ENCODE measurements at places on chromosomes 1 and 21.

- no peaks in the 10 kb centered on the region for H3K27me3 ChIP-seq
- H3K36me3 ChIP-seq: no peaks in the 10 kb centered on the region
- DNase-seq: no peak
- no peaks in the 10 kb centered on the region for H3K4me1 ChIP-seq
Measured at GRCh38 chr1:96338622-96339021, 383.0 kb upstream of the PTBP2 start.

GRCh38 chr1:56539520-56539931, 39.8 kb downstream of the PLPP3 start:
- no peak overlapping the region for H3K4me3 ChIP-seq
- H3K4me1 ChIP-seq: no peaks in the 10 kb centered on the region
- no peak for DNase-seq
- peaks cover 1% of the 10 kb centered on the region for H3K27me3 ChIP-seq
- H3K27ac ChIP-seq: no peak overlapping the region
- no peaks in the 10 kb centered on the region for H3K36me3 ChIP-seq

DNA sequence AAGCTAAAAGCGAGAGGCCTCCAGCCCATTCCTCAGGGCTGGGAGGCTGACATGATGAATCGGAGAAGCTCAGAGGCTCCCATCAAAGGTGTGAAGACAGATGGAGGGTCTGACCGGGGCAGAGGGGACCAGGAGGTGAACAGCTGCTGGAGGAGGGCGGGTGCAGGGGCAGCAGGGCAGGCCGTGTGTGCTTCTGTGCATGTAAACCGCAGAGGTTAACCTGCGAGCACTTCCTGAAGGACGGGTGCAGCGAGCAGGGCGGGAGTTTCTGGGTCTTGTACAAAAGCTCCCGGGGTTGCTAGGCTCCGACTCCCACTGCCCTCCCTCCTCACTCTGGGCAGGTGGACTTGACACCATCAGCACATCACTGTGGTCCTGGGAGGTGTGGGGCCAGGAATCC, 75.2 kb downstream of the PAX7 start:
- no peak for DNase-seq
- no peak overlapping the region for H3K27ac ChIP-seq
- H3K36me3 ChIP-seq: no peaks in the 10 kb centered on the region
- no peaks in the 10 kb centered on the region for H3K4me1 ChIP-seq

- no peaks in the 10 kb centered on the region for H3K36me3 ChIP-seq
- no peak overlapping the region for H3K4me3 ChIP-seq
- no peaks in the 10 kb centered on the region for H3K27me3 ChIP-seq
- no peaks in the 10 kb centered on the region for H3K4me1 ChIP-seq
- DNase-seq: no peak
Measured at GRCh38 chr21:21968810-21969209, 970.6 kb downstream of the NCAM2 start.

DNA sequence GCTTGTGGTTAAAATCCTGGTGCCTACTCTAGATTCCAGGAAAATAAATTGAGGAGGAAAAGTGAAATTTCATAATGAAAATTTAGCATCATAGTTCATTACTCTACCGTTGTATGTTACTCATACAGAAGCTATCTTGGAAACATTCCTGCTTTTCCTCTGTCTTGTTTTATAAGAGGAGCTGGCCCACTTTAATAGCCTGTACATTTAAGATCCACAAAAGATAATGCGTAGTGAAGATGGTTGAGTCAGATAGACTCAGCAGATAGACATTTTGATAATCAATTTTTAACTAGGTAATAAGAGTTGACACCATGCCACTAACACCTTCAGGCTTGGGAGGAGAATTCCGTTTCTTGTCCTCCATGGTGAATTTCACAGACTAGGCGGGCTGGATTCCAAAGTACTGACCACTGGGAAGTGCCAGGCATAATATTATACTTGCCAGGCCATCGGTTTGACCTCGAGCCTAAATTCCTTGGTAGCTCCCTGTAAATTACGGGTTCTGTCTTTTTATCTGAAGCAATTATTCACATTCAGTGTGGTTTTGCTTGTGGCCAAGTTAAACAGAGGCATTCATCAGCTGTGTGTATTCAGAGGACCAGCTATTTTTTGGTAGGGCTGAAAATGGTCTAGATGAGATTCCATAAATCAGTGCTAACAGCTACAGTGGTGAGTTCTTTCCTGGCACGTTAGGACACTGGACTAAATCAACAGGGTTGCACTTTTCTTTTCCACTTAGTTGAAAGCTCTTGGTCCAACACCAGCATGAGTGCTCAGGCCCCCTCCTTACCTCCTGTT, 111.9 kb upstream of the KAZN start:
- no peak overlapping the region for H3K4me3 ChIP-seq
- peaks cover 7% of the 10 kb centered on the region for H3K27me3 ChIP-seq
- no peaks in the 10 kb centered on the region for H3K36me3 ChIP-seq
- H3K4me1 ChIP-seq: no peaks in the 10 kb centered on the region
- no peak for DNase-seq

- H3K36me3 ChIP-seq: no peaks in the 10 kb centered on the region
- H3K27ac ChIP-seq: peak overlapping the region; percentile 46
- DNase-seq: peak; percentile 7
- no peaks in the 10 kb centered on the region for H3K4me1 ChIP-seq
Measured at GRCh38 chr1:143735764-143736461, 235.9 kb downstream of the FAM72C start.

GRCh38 chr1:2544875-2545640, 11.1 kb upstream of the TNFRSF14 start:
- no peak overlapping the region for H3K4me3 ChIP-seq
- H3K36me3 ChIP-seq: no peaks in the 10 kb centered on the region
- DNase-seq: no peak

DNA sequence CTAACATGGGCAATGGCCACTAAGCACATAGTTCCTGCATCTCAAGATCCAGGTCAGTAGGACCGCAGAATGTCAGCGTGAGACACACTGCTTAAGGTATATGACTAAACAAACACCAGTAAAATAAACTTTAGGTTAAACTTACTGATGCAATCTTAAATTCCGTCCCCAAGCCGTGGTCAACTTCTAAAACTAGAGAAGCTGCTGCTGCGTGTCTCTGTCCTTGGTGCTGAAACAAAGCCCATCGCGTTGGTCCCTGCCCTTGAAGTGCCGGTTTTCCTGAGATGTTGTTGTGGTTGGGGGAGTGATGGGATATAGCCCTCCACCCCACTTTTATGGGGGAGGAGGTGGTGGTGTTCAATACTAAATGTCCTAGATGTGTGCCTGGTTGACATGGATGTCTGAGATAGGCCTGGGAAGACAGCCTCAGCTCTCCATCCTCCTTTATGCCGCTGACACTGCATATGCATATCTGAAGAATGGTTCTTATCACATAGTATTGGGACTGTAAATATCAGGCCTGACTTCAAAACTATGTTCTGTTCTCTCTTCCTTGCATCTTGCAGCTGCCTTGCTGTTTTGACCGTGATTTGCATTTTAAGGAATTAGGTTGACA, 72.0 kb upstream of the KCNA3 start:
- no peaks in the 10 kb centered on the region for H3K36me3 ChIP-seq
- peak; percentile 61 for DNase-seq
- no peak overlapping the region for H3K27ac ChIP-seq
- no peak overlapping the region for H3K4me3 ChIP-seq

DNA sequence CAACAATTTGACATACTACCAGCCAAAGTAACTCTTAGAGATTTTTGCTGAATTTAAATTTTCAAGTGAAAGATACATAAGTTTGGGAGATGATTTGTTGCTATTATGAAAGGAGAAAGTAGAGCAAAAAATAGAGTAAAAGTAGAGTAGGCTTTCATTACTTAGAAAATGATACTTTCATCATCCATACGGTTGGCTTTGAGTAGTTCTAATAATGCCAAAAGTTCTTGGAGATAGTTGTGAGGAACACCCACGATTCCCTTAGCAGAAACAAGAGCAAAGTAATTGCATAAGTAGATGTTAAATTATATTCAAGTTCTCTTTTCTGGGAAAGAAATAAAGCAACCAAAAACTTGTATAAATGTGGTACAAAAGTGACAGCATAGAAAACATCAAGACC, 95.0 kb upstream of the VAV3 start:
- peaks cover 4% of the 10 kb centered on the region for H3K36me3 ChIP-seq
- no peak overlapping the region for H3K27ac ChIP-seq
- peaks cover 12% of the 10 kb centered on the region for H3K4me1 ChIP-seq
- H3K27me3 ChIP-seq: no peaks in the 10 kb centered on the region

- no peak overlapping the region for H3K27ac ChIP-seq
- peaks cover 5% of the 10 kb centered on the region for H3K27me3 ChIP-seq
- H3K36me3 ChIP-seq: no peaks in the 10 kb centered on the region
- DNase-seq: no peak
Measured at GRCh38 chr1:116286541-116286971, 86.5 kb upstream of the ATP1A1 start.

GRCh38 chr1:152654110-152654509, 9.1 kb upstream of the LCE2D start:
- no peaks in the 10 kb centered on the region for H3K36me3 ChIP-seq
- peaks cover 14% of the 10 kb centered on the region for H3K27me3 ChIP-seq
- H3K4me1 ChIP-seq: peaks cover 3% of the 10 kb centered on the region
- H3K27ac ChIP-seq: no peak overlapping the region
- peak; percentile 62 for DNase-seq
- no peak overlapping the region for H3K4me3 ChIP-seq

DNA sequence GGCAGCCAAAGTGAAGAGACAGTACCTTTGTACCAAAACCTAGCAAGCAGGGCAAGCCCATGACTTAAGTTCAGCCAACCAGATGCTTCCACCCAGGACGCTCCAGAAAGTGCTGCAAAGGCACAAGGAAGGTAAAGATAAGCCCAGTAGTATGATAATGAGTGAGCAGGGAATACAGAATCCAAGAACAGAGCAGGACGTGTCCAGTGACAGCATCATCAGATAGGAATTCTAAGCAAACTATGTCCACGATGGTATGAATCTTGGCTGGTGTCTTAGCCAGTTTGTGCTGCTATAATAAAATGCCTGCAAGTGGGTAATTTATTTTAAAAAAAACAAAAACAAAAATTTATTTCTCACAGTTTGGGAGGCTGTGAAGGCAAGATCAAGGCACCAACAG, 13.6 kb downstream of the GJA4 start:
- H3K4me1 ChIP-seq: no peaks in the 10 kb centered on the region
- H3K4me3 ChIP-seq: no peak overlapping the region
- no peak for DNase-seq
- H3K27me3 ChIP-seq: no peaks in the 10 kb centered on the region
- H3K27ac ChIP-seq: no peak overlapping the region

- DNase-seq: no peak
- H3K4me3 ChIP-seq: no peak overlapping the region
- H3K27ac ChIP-seq: no peak overlapping the region
Measured at GRCh38 chr1:218476385-218476784, 131.2 kb downstream of the TGFB2 start.

DNA sequence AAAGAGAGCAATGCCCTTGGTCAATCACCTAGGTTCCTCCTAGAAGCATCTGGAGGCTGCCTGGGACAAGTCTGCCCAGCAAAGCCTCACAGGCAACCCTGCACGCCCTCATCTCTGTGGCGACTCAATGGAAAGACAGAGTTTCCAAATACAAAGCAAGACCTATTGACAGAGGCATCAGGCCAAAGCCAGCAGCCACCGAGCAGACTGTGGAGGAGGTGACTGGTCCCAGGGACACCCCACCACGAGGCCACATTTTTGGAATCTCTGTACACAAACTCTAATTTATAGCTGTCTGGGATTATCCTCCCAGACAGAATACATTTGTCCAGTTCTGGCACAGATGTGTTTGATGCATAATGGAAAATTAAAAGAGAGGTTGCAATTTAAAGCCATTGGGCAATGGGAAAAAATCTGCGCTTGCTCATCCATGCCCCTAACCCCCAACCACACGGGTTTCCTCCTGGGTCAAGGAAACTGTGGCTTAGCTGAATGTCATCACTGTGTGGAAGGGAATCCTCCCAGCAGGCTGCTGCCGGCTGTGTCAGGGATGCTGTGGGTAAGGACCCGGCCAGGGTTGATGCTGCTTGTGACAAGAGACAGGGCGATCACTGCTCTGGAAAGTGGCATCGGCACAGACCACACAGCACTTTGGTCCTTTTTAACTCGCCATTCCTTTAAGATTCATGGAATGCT, 14.3 kb downstream of the TSPAN2 start:
- DNase-seq: no peak
- no peak overlapping the region for H3K4me3 ChIP-seq
- peak overlapping the region; percentile 81 for H3K27ac ChIP-seq
- peaks cover 11% of the 10 kb centered on the region for H3K27me3 ChIP-seq
- no peaks in the 10 kb centered on the region for H3K36me3 ChIP-seq

DNA sequence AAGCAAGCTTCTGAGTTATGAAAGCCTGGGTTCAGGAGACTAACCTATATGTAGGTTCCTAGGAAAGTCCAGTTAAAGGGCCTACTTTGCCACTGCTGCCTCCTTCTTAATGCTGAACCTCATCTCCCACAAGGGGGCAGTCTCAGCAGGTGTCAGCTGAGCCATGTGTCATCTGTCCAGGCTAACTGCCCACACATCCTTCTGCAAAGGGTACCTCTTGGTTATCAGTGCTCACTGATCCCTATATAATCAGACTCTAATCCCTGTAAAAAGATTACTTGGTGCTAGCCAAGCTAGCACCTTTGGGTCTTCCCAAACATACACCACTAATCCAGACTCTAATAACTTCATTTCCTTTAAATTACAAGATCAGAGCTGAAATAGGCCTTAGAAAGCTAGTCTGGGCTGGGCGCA, 9.0 kb downstream of the PRDX1 start:
- no peak overlapping the region for H3K4me3 ChIP-seq
- peak overlapping the region; percentile 26 for H3K27ac ChIP-seq
- peak; percentile 69 for DNase-seq

DNA sequence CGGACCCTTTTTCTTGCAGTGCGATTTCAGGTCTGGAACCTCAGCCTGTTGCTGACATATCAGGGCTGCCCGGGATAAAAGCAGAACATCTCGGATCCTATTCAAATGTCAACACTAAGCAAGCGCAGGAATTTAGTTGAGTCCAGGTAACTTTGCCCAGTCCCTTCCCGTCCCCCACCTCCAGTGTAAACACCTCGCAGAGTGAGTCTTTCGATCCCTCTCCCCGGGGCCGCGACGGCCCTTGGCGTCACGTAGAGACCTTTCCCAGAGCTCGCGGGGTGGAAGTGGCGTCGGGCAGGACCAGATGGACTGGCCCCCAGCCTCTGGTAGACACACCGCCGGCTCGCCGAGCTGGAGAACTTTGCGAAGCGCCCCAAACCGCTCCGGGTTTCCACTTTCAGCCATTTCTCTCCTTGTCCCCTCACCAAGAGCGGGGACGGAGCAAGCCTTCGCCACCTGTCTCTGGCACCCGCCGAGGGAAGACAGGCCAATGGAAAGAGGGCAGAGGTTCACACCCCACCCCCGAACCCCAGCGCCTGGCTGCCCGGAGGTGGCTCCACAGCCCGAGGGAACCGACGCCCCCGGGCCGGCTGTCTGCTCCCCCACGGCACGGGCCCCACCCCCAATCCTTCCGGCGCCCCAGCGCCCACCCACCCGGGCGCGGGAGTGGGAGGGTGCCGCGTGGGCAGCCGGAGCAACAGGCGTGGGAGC, 570 bp downstream of the KCND3 start:
- no peak overlapping the region for H3K27ac ChIP-seq
- H3K4me1 ChIP-seq: peaks cover 11% of the 10 kb centered on the region
- peak; percentile 4 for DNase-seq
